Cortex of kidney (tissue), 1 donor: ENCODE measurements at places on chromosomes 3 and 15.

- DNase-seq = no peak
Observed at GRCh38 chr3:60743631-60744164, 507.6 kb downstream of the FHIT start.

GRCh38 chr15:33915571-33916407 lies 52.5 kb upstream of the CHRM5 start:
- no peak for DNase-seq

GRCh38 chr3:69878254-69878653 lies 121.3 kb upstream of the SAMMSON start:
- no peak for DNase-seq

- no peak for DNase-seq
Observed at GRCh38 chr3:148873270-148873927, 8.3 kb downstream of the CPA3 start.

DNA sequence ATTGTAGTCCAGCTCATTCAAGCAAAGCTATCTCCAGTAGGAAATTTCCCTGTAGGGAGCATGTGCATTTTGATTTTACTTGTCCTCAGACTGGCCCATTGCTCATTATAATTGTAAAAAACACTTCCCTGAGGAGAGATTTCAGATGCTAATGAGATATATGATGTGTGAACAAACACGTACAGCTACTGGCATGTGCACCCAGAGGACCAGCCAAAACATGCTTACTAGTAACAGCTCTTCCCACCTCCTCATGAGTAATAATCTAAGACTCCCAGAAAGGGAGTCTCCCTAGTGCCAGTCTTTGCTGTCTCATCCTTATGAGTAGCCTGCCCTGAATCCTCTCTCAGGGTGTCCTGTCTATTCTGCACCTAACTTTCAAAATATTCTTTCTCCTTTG lies 43.4 kb downstream of the FBXO22 start:
- no peak for DNase-seq
